ENCODE measurements at places on chromosomes 16 and 17.

DNA sequence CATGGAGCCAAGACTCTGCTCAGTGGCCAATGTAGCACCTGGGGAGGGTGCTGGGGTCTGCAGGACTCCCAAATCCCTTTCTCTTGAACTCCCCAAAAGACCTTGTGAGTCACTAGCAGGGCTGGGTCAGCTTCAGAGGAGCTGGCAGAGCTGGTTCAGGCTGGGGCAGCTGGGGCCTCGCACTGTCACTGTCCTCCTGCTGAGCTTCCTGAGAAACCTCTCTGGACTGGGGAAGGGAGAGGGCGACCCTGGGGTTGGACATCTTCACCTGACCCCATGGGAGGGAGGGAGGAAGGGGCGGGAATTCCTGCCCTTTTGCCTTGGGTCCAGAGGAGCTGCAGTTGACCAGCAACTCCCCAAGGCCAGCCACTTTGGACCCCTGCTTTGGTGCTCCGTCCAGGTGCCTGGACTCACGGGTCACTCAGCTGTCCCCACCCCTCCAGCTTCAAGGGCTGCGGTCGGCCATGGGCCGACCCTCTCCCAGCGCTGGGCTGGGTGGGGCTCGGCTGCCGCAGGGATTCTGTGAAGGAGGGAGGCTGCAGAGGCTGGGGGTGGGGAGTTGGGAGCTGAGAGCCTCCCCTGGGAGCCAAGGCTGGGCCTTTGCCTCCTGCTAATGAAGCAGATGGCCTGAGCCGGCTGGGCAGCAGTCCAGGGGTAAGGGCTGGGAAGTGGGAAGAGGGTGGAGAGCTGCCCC lies 9.2 kb downstream of the FMNL1 start:
- DNase-seq: no peak

DNA sequence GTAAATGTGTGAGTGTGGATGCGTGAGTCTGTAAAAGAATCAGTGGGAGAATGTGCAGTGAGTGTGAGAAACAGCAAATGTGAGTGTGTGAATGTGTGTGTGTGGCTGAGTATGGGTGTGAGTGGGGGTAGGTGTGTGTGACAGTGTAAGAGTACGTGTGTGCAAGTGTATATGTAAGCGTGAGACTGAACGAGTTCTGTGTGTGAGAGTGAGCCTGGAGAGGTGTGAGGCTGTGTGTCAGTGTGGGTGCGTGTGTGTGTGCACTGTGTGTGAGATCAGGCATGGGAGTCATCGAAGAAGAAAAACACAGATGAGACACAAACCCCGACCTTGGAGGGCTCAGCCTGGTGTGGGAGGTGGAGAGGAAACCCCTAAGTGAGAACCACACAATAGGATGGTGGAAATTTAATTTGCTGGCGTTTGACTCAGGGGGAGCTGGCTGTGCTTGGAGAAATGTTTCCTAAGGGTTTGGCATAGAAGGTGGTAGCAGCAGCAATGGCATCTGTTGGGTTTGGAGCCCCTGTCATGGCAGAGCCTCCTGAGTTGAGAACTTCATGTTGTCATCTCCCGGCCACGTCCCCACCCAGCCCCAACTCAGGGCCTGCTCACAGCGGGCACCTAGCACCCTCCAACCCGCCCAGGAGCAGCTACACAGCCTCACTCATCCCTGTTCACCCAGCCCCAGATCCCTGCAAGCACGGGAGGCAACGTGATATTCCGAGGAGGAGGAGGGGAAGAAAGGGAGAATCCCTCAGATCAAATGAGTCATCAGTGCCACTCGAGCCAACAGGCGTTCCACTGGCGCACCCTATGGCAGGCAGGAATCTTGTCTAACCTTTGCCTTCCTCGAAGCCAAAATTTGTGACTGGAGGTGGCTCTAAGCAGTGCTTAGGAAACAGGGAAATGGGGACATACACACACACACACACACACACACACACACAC lies 14.3 kb upstream of the NUBP1 start:
- DNase-seq: no peak

GRCh38 chr16:55480228-55480655 lies 1.2 kb downstream of the MMP2 start:
- DNase-seq: peak; percentile 52

DNA sequence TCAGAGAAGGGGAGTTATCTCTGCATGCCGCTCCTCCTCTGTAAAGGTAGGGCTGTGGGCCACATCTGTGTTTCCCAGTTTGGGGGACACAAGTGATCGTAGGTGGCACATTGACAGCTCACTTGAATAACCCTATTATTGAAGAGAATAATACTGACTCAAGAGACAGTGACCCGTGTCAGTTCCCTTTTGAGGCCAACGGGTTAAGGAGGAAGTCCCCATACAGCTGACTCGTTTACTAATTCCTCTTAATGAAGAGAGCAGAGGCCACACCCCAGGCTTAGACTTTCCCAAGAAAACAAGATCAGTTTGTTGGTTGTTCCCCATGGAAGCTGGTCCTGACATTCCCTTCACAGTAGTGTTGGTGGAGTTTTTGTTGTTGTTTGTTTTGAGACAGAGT lies 33.0 kb downstream of the IL4R start:
- DNase-seq: no peak

DNA sequence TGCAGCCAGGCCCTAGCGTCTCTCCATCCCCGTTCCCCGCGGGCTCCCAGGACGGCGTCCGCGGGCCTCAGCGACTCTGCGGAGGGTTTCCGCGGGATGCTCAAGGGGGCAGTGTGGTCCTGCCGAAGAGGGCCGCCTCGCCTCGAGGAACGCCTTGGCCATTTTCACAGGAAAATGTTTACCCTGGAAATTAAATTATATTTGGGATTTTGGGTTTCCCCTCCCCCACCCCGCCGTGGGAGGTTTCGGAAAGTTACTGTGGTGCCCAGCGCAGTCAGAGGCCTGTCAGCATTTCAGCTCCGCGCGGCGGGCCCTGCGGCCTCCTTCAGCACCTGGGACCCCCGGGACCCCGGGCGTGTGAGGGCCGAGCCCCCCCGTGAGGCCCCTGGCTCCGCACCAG lies 94.5 kb downstream of the PCTP start:
- peak; percentile 79 for DNase-seq

DNA sequence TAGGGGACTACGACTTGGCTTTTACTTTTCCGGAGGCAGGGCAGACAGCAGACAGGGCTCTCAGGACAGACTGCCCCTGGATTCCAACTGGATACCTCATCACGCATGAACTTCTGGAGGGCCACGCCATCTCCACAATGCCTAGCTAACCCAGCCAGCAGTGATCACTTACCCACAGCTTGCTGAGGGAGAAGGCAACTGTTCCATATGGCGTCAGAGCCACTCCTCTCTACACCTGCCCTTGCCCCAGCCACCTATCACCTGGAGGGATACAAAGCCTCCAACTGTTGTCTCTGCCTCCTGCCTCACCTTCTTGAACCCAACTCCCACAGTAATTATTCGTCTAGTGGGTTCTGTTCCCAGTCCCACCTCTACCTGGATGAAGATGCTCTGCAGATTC lies 8.8 kb downstream of the MYO19 start:
- no peak for DNase-seq

- DNase-seq: no peak
These were observed 12.8 kb upstream of the AKTIP start for GRCh38 chr16:53515811-53516210.
